ENCODE measurements at places on chromosomes 3 and 15.

GRCh38 chr3:150000641-150001040 is 29.9 kb upstream of the PFN2 start:
- no peak for DNase-seq

DNA sequence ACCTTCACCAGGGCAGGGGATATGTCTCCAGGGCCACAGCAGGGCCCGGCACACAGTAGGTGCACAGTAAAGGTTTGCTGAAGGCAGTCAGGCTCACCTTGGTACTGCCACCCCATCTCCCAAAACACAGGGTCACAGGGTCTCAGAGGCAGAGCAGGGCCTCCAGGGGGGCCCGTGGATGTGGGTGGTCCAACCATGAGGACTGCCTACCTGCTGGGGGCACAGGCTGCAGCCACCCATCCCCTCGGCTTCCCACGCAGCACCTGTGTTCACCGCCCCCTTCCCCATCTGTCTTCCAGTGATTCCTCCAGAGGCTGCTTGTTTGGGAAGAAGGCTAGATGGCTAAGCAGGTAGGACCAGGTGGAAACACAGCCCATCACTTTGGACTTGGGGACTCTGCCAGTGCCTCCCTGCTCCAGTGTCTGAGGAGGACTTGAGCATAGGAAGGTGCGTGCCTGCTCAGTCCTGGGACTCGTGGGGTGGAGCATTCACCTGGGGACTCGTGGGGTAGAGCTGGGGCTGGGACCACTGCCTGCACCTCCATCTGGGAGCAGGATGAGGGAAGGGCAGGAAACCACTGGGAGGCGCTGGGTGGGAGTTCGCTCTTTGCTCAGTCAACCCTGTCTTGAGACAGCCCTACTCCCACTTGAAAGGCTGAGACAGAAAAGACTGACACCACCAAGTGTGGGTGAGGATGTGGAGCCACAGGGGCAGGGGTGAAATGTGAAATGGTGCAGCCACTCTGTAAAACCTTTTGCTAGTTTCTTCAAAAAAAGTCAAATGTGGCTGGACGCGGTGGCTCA is 18.8 kb upstream of the PLXND1 start:
- no peak for DNase-seq

GRCh38 chr3:135083179-135083578 is 288.1 kb downstream of the EPHB1 start:
- peak; percentile 64 for DNase-seq

GRCh38 chr3:58577269-58577821 is at the start of gene FAM107A:
Gene FAM107A (minus strand): TSS chr3:58577391. CDS start chr3:58569860, 7,531 bp downstream.
- DNase-seq, result no peak

DNA sequence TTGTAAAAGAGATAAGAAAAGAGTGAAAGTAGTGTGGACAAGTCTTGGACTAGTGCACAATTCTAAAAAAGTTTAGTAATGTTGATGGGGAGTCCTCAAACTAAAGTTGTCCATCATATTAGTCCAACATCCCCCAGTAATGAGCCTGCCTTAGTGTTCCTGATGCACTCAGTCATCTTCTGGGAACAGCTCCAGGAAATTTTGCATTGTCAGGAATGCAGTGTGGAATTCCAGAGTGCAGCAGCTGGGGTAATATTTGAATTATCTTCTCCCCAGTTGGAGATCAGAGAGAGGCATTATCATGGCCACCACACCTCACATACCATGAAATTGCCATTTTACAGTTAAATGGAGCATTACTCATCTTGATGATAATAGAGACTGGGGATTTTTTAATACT is 528.8 kb upstream of the NAALADL2 start:
- no peak for DNase-seq

- no peak for DNase-seq
Observed at GRCh38 chr3:137866933-137867332, 102.8 kb downstream of the SOX14 start.

DNA sequence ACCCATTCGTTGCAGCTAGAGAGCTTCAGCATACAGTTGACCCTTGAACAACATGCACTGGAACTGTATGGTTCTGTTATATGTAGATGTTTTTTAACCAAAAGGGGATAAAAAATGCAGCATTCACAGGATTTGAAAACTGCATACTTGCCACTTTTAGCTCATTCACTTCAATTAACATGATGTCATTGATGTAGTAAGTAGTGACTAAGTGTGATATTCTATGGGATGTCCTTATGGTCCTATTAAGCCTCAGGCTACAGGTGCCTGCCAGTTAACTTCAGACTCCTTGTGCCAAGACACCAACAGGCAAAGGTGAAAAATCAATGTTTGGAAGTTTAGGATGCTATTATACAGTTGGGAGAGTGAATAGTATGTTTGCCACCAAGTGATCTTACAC is 553.6 kb upstream of the NECTIN3 start:
- no peak for DNase-seq

- no peak for DNase-seq
Observed at GRCh38 chr3:155326244-155326643, 32.8 kb upstream of the STRIT1 start.

DNA sequence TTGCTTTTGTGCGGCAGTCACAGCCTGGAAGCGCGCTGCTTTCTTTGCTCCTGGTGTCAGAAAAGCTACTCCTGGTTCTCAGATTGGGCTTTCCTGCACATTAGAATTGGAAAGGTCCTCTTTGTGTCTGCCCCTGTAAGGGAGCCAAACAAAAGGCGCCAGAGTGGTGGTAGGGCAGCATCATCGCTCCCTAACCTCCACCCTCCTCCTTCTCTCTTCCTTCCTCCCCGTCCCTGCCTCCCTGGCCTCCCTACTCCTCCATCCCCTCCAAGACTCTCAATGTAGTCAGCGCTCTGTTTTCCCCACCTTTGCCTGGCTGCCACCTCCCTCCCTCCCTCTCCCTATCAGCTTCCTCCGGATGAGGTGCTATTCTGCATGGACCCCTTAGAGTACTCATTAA is 65.3 kb downstream of the SH3GL3 start:
- no peak for DNase-seq

DNA sequence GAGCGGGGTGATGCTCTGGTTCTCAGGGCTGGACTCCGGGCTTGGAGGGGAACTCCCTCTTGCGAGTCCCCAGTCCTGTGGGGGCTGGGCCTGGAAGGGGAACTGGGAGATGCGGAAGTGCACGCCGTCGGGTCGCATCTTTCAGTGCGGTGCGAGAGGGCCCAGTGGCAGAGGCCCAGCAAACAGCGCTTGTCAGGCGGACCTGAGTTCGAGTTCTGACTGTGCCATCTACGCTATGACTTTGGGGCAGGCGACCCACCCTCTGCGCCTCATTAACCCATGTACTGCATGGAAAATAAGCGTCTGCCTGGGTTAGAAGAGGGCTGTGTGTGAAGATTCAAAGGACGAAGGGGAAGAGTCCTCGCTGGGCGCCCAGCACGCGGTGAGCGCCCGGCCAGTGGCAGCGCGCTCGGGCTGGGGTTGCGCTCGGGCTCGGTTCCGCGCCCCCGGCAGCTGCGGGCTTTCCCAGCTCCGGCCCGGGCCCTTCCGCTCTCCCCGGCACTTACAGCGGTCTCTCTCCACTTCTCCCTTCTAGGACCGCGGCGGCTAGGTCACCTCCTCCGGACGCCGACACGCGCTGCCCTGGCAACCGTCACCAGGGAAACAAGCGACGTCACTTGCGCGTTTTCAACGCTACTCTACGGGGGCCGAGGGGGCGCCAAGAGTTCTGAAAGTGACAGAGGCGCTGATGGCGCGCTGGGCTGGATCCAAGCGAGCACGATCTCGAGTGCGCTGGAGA is at the start of gene CCDC13:
Gene CCDC13, minus strand, starts transcription at position 584 of the 739 bp plus-strand sequence. CDS start 14,908 bp downstream, outside the sequence.
- peak; percentile 15 for DNase-seq

GRCh38 chr3:20811631-20812030 is 625.6 kb upstream of the SGO1 start:
- no peak for DNase-seq

DNA sequence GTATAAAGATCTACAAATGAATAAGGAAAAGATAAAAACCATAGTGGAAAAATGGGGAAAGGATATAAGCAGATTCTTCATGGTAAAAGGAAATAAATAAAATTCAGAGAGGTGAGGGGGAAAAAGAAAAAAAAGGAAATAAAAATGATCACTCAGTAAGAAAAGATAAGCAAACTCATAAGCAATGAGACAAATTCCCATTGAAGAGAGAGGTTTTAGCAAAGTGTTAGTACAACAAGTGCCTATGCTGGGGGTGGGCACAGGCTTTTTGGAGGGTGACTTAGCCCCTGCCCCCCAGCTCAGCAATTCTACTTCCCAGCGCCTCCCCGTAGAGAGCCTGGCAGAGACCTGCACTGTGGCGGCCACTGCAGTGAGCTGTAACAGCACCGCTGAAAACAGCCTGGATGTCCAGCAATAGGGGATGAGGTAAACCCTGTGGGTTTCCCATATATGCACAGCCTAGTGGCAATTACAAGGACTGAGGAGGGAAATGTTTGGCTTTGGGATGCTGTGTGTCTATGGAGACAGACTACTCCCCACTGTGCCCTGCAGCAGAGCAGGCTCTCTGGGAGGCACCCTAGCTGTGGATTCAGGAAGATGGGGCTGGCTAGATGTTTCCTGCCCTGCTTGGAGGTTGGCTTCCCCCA is 23.7 kb upstream of the SFMBT1 start:
- no peak for DNase-seq

DNA sequence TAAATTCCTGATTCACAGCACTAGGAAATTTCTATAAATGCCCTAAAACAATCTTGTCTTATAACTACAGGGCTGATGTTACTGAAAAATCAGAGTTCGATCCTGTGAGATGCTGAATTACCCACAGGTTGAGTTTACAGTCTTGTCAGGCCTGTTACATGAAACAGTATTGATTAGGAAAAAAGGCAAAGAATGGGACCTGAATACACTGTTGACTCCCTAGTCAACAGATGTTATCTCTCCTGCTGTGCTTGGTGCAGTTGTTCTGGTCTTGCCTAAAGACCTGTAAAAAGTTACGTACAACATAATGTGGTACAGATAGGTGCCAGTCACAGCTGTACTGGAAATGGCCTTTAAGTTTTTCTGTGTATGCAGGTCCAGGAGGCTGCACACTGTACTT is 91.4 kb upstream of the ASB14 start:
- no peak for DNase-seq

GRCh38 chr3:22089284-22089683 is 338.3 kb upstream of the ZNF385D start:
- DNase-seq, result peak; percentile 16

DNA sequence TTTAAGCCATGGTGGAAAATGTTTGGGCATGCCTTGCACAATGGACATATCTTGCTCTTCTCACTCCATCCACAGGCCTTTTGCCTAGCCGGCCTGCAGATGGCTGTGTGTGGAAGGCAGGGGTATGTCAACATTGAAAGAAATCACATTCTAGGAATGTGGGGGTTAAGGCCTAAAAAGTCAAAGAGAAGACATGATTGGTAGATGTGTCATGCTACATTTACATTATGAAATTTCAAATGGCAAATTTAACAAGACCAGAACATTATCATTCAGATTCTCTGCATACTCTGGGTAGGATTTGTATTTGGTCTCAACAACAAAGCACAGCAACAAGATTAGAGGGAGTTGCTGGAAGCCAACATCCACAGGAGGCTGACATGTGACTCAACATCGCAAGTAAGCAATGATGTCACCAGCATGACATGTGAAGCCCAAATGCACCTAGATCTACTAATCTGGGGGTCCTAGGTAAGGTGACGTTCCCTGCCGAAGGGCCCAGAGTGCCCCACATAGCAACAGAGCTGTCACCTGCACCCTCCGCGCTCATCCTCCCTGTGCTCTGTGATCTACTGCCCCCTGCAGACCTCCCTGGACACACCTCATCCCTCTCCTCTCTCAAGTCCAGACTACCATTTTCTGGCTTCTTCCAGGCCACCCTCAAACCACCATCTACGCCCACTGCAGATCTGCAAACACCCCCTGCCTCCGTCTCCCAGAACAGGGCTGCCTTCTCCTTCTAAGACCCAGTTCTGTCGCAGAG is 39.4 kb downstream of the CLDN18 start:
- DNase-seq, result no peak

DNA sequence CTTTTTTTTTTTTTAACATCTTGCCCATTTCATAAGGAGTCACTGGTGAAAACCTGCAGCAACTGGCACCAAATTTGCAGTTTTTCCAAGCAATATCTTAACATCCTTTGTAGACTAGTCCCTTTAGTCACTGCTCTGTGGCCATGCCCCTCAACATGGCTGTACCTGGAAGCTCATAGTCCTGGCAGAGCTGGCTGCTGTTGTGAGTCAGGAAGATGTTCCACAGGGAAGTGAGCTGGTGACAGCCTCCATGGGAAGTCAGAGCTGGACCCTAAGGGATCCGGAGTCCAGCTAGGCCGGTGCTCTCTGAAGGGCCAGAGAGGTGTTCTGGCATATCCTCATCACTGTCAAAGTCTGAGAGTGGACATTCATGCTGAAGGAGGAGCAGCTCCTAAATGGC is 99.3 kb upstream of the ZBED2 start:
- DNase-seq, result no peak

GRCh38 chr3:124425972-124426371 is 304.3 kb upstream of the UMPS start:
- DNase-seq, result no peak

- DNase-seq, result no peak
Observed at GRCh38 chr3:145519398-145520047, 641.5 kb downstream of the PLOD2 start.

- DNase-seq, result no peak
Observed at GRCh38 chr3:77052051-77052501, 12.2 kb downstream of the ROBO2 start.

GRCh38 chr15:44490622-44491021 is 46.3 kb upstream of the EIF3J start:
- no peak for DNase-seq

GRCh38 chr15:84871428-84871985 is 13.0 kb upstream of the SLC28A1 start:
- no peak for DNase-seq

DNA sequence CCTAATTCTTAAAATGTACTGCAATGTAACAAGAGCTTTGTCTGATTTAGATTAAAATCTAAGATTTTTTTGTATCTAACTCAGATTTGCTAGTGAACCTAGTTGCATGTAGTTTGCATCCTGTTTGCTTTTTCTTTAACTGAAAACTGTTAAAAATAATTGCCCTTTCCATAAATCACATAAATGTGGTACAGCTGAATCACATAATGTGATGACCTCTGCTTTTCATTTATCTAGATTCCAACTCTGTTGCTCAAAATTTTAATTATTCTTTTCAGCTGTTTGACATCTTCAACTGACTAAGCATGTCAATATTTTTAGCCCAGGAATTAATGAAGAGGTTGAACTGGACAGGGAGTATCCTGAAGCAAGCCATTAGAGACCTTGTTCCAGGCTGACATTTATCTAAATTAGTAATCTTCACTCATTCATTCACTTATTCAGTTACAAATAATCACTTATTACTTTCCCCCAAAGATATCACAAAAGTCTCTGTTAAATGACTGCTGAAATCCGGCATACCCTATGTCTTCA is 101.9 kb upstream of the PLXND1 start:
- no peak for DNase-seq

- peak; percentile 12 for DNase-seq
Observed at GRCh38 chr15:95454403-95455262, 875.9 kb upstream of the NR2F2 start.

- DNase-seq, result no peak
Observed at GRCh38 chr3:73447111-73447510, 177.6 kb downstream of the PDZRN3 start.

DNA sequence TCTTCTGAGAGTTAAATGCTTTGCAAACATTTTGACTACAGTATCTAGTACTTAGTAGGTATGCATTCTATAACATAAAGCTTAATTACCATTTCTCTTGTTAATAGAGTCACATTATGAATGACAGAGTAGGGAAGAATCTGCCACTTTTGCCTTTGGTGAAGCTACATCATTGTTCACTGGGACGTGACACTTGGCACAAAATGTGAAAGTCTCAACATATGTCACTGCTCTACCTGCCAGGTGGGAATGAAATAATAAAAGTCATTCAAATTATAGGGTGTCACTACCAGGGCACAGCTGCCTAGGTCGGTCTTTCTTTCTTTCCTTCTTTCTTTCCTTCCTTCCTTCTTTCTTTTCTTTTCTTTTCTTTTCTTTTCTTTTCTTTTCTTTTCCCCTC is 17.6 kb downstream of the GPR87 start:
- no peak for DNase-seq

Data from NCI-H1417 treated with DMSO at 0.1 percent for 48 hours (cell line).